Neuronal stem cell (in vitro differentiated cells): ENCODE measurements at places on chromosomes 5 and 9.

DNA sequence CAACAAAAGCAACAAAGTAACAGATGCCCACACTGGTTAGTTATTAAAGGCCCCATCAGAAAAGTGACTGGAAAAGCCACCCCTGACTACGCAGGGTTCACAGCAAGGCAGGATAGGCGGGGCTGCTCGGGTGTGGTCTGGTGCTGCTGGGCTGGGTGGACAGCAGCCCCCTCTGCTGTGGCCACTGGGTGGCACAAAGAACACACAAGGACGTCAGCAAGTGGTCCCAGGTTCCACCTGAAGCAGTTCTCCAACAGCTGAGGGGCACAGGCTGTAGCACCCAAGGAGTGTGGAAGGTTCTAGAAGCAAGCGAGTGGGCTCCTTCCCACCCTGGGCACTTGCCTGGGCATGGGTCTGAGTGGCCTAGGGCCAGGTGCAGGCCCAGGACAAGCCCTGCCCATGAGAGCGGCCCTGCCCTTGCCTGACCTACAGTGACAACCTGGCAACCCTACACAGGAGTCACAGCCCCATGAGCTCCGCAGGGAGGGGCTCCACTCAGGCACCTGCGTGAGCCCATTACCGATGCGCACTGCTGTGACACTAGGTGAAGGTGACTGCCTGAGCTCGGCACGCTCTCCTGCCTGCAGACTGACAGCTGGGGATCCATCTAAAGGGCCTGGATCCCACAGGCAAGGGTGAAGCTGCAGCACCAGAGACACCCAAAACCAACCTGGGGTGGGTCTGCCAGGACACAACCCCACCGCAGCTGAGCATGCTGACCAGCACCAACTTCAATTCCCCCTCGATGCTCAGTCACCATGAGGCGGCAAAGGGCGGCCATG, 8.1 kb downstream of the BRD9 start:
- DNase-seq = no peak

GRCh38 chr9:69319324-69320025, 5.5 kb upstream of the ENTREP1 start:
- DNase-seq = no peak

- no peak for DNase-seq
Observed at GRCh38 chr9:80994892-80995291, 694.5 kb downstream of the TLE1 start.

DNA sequence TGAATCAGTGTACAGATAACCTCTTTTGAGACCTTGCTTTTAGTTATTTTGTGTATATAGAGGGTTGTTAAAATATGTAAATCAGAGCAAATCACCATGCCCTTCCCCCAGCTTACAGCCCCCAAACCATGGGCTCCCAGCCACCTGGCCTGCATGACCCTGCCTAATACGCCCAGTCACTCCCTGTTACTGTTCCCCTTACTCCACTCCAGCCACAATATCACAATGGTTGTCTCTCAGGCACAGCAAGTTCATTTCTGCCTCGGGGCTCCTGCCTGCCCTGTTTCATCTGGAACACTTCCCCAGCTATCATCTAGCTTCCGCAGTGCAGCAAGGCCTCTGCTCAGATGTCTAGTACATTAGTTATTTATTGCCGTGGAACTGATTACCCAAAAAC, 5.0 kb upstream of the CARD19 start:
- no peak for DNase-seq

- no peak for DNase-seq
Observed at GRCh38 chr5:8062521-8062920, 193.6 kb downstream of the MTRR start.

- DNase-seq = no peak
Observed at GRCh38 chr5:126488443-126489065, 65.3 kb downstream of the GRAMD2B start.

GRCh38 chr5:65811885-65812284, 89.9 kb downstream of the NLN start:
- DNase-seq = no peak

DNA sequence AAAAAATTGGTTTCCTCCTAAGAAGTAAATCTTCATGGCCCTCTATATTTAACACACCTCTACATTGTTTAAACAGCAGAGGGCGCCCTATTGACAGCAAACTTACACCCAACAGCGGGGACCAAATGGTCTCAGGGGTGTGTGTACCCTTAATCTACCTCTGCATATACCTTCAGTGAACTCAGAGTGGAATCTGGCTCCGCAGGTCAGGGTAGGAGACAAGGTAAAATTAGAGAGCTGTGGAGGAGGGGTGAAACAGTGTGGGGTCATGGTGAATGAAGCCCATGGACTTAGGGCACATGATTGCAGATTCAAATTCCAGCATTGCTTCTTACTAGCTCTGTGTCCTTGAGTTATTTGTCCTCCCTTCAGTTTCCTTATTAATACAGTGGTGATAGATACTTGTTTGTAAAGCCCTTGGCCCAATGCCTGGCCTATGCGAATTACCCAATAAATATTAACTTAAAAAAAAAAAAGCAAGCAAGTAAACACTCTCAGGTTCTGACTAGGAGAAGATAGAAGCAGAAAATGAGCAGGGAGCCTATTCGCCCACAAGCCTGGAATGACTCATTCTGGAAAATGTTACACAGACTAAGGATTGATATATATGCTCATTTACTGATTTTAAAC, 122.9 kb downstream of the CAVIN4 start:
- peak; percentile 20 for DNase-seq

DNA sequence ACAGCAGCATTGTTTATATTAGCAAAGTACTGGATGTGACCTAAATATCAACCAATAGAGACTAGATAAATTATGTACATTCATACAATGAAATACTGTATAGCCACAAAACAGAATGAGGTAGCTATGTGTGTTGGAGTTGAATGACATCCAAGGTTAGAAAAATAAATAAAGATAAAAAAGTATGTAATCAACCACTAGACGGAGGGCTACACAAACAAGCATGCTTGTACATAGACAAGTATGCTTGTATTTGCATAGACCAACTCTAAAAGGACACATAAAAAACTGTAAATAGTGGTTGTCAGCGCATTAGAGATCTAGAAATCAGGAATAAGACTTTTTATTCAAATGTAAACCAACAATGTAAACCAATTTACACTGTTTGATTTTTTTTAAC, 3.0 kb downstream of the FEM1C start:
- no peak for DNase-seq

GRCh38 chr9:130633336-130634190, 30.8 kb upstream of the PRDM12 start:
- no peak for DNase-seq

GRCh38 chr5:27612161-27612560, 573.8 kb upstream of the CDH9 start:
- DNase-seq = no peak

GRCh38 chr5:15620501-15620900, 120.5 kb downstream of the FBXL7 start:
- DNase-seq = no peak

DNA sequence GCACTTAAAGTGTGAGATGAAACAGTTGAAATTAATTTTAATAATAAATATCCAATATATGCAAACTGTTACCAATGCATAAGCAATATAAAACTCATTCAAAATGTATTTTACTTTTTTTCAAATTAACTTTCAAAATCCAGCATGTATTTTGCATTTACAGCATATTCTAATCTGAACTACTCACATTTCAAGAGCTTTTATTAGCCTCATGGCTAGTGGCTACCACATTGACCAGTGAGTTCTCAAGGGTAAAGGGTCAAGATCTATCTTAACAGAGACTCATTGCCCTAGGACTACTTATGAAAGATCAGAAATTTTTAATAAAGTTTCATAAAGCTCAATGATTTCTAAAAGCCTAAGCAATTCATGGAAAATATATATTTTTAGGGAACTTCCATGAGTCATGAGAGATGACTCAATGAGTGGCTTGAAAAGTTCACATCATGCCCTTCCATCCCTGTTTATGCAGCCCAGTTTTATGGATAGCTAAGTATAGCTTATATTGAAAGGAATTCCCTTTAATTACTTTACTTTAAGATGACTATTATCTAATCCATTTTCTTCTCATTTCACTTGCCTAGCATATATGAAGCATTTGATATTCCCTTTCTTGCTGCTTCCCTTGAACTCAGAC, 608.6 kb downstream of the SLCO4C1 start:
- no peak for DNase-seq

DNA sequence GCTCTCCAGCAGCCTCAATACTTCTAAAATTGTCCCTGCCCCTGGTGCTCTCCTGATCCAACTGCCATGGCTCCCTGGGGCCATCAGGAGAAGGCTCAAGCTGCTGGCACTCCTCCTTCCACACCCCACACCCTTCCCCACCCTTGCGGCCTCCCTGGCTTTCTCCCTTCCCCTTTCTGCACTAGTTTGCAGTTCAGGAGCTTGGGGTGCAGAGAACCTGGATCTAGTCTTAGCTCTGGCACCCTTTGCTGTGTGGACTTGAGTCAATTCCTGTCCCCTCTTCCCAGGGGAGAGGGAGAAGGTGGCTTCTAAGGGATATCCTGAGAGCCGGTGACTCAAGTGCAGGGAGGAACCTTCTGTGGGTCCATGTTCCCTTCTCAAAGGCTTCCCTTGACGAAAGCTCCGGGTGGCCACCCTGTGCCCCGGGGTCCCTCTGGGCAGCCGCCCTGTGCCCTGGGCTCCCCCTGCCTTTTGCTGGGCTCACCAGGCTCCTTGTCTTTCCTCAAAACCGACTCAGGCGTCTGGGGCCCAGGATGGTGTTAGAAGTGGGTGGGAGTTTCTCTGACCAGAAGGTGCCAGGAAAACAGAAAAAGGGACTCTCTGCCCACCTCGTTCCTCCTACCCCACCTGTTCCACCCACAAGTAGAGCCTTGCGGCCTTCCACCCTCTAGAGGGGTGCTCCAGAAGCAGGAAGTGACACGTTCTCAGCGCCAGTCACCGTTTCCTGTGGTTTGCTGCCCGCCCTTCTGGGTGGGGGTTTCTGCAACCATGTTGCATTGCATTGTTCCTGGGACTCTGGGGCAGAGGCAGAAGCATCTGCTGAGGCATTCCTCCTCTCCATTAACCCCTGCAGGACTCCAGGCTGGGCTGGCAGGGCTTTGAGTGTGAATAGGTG, 15.0 kb downstream of the GLIPR2 start:
- no peak for DNase-seq

DNA sequence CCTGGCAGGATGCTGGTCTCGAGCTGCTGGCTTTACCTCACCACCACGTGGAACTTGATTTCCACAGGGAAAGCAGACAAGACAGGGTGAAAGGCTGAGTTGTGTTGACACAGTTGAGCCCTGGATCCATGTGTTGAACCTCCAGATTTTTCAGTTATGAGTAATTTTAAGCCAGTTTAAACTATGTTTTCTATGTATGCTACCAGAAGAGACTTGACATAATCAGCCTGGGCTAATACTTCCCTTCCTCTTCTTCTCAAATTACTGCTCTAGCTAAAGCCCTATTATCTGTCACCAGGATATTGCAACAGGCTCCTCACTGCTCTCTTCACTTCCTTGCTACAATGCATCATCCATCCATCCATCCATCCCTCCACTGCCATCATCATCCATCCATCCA, 12.0 kb upstream of the PHYKPL start:
- DNase-seq = no peak

DNA sequence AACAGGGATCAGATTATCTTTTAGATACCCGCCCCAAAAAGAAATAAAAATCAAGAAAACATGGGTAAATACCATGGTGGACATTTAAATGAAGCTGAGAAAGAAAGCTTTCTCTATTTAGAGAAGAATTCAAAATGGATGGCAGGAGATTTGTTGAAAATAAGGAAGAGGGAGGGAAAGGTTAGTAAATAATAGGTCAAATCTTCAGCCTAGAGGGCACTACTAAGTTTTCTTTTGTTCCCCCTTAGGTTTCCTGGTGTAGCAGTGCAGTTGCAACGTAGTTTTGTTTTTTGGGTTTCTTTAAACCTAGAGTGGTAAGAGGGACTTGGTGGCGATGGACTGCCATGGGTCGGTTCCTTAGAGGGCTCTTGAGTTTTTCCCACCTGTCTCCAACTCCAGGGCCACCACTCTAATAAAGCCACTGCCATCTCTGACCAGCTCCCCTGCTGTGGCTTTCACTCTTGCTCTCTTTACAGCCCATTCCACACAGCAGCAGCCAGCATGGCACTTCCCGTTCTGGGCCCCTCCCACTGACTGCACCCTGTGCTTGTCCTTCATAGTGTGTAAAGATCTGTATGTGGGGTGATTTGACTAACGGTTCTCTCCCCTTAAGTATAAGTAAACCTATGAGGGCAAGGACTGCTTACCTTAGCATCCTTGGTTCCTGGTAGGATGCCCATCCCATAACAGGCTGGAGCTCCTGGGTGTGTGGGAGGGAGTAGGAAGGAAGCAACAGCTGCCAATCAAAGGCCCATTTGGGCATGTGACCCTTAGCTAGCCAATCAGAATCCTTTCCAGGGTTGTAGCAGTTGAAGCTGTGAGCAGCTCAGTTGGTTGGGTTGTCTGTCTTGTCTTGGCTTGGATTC, 118.3 kb downstream of the SLC1A3 start:
- DNase-seq = no peak

DNA sequence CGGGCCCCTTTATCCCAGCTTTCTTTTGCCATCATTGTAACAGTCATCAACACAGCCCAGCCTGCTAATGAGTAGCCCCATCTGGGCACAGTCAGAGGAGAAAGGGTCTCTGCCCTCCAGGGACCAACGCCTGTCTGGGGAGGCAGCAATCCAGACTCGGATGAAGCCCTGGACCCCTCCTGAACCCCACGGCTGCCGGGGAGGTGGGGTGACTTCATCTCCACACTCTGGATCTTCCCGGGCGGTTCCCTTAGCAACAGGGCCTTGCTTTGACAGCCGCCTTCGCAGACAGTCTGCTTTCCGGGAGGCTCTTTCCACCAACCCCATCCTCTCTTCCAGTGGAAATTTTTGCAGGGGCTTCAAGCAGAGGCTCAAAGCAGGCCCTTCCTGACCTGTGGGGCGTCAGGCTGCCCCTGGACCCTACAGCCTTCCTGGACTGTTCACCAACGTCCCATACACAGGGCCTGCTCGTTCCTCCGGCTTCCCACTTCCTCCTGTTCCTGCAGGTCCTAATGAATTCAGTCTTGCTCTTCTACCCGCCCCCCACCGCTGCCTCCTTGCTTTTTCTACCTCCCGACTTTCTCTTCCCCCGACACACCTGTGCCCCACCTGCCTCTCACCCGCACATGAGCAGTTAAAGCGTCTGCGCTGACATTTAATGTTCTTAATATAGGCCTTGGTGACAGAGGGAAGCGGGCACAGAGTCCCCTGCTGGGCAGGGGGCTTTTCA, 161.7 kb upstream of the MVB12B start:
- no peak for DNase-seq

DNA sequence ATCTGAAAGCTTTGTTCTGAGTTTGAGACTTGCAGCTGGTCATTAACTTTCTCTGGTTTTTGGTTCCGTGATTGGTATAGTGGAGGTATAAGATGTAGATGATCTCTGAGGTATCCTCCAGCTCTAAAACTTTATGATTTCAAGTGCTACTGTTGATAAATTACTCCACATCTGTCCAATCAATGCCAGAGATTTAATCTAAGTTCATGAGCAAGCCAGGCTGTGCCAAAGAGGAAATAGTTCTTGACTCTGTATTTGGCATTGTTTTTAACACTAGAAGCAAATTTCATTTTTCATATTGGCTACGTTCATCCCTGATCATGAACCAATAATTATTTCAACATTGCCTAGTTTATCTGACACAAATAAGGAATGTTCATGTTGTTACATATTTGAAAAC, 28.5 kb upstream of the CHD1 start:
- DNase-seq = no peak
